ENCODE measurements at places on chromosomes 2 and 18. TPM values are rescaled to one million over a fixed set of nuclear protein-coding genes. Genes with fewer than 3 reads are reported as not detected.

GRCh38 chr2:226772389-226773179, 27.0 kb downstream of the IRS1 start:
- H3K27me3 ChIP-seq: no peaks in the 10 kb centered on the region
- peaks cover 33% of the 10 kb centered on the region for H3K4me1 ChIP-seq
- peaks cover 34% of the 10 kb centered on the region for H3K36me3 ChIP-seq
- H3K27ac ChIP-seq: peak overlapping the region; percentile 81

Gene RND3
- not detected for total RNA-seq

Gene FBXO36
- 1.1 TPM for total RNA-seq

GRCh38 chr18:23719634-23720201, 30.5 kb downstream of the LAMA3 start:
- DNase-seq: no peak
- H3K36me3 ChIP-seq: no peaks in the 10 kb centered on the region
- H3K4me3 ChIP-seq: no peak overlapping the region
- no peak overlapping the region for H3K27ac ChIP-seq
- H3K27me3 ChIP-seq: peaks cover 43% of the 10 kb centered on the region

Gene LCT
- total RNA-seq: 0.19 TPM

Gene ADI1
- 48.2 TPM for total RNA-seq
